ENCODE measurements at places on chromosomes 16 and 17.

DNA sequence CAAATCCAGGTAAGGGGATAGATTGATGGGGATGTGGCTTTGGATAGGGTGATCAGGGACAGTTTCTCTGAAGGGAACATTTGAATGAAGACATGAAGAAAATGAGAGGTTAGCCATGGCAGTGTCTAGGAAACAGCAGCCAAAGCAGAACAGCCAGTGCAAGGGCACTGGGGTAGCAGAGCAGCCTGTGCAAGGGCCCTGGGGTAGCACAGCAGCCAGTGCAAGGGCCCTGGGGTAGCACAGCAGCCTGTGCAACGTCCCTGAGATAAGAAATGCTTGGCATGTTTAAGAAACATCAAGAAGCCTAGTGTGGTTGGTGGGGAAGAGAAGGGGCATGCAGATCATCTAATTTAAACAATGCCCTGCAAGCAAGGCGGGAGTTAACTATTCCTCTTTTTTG lies 128.5 kb downstream of the IRX5 start:
- no peak for DNase-seq

DNA sequence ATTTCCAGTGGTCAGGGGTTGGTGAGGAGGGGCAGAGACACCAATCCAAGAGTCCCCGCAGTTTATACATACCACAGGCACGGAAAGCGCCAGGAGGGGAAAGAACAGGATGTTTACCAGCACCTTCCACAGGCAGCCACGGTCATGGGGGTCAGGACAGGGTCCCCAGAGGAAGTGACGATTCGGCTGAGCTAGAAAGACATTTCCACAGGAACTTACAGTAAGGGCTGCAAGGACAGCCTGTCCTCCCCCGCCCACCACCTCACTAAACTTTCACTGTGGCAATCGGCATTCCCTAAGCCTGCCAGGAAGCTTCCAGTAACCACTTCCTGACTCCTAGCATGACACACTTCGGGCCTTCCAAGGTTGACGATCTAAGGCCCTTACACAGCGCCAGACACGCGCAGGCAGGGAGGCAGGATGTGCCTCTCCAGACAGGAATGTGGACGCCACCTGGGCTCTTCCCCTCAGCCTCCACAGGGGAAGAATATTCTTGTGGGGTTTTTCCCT lies 1.2 kb upstream of the MT2A start:
- DNase-seq, result no peak

- no peak for DNase-seq
Measured at GRCh38 chr17:36779550-36779949, 157.7 kb upstream of the LHX1 start.

DNA sequence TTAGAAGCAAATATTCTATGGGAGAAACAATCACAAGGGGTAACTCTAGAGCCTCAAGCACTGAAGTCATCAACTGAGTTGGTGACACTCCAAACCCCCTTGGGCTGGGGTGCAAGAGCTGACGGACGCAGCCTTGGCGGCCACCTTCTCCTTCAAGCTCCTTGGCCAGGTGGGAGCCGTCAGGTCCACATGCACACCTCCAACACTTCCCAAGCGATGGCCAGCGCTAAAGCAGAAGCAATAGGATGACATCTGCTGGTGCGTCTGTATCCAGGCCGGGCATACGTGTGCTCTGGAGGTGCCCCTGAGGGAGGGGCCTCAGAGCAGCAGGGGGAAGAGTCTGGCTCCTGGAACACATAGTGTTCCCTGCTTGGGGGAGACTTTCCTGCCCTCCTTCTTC lies 12.2 kb upstream of the FOXJ1 start:
- no peak for DNase-seq

All from stimulated activated CD8-positive, alpha-beta memory T cell treated with anti-CD3 and anti-CD28 coated beads, Interleukin-4, amount 100 ng/mL, for 24 hours (primary cell).